ENCODE measurements at places on chromosomes 11 and 22.

GRCh38 chr11:65793625-65794400 lies 7.0 kb downstream of the OVOL1 start:
- no peak overlapping the region for H3K27ac ChIP-seq
- no peaks in the 10 kb centered on the region for H3K36me3 ChIP-seq
- H3K27me3 ChIP-seq: no peaks in the 10 kb centered on the region

GRCh38 chr11:110828086-110828485 lies 115.8 kb upstream of the ARHGAP20 start:
- no peaks in the 10 kb centered on the region for H3K4me1 ChIP-seq
- DNase-seq: no peak
- H3K36me3 ChIP-seq: no peaks in the 10 kb centered on the region
- no peak overlapping the region for H3K27ac ChIP-seq
- no peak overlapping the region for H3K4me3 ChIP-seq

DNA sequence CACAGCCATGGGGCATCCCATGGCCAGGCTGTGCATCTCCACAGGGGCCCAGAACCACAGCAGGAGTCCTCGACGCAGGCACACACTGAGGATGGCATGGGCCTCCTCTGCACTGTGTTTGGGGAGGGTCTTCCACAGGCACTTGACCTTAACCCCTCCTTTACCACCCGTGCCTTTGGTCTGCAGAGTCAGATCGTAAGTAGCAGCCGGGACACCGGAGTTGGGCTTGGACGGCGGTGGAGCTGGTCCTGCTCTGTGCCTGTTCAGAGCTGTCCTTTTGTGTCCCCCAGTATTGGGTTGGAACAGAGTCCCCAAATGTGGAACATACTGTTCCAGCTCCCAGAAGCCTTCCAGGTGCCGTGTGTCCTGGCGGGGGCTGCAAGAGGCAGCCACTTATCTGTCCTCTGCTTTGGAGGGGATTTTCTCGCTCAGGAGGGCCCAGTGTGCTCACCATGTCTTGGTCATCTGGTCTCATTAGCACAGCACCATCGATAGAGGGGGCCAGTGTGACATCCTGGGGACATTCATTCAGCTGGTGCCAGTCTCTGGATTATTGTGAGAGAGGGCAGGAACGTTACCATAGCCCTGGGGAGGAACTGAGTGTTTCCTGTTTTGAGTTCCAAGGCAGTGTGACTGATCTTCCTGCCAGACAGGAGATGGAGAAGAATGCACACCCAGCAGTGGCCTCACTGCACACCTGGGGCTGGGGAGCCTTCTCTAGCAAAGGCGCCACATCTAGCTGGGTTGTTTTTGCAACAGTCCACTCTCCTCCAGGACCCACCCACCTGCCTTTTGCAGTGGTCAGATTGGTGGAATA lies 12.4 kb downstream of the CRELD2 start:
- H3K36me3 ChIP-seq: no peaks in the 10 kb centered on the region
- peaks cover 20% of the 10 kb centered on the region for H3K4me1 ChIP-seq
- peak; percentile 52 for DNase-seq

GRCh38 chr11:19091366-19091765 lies 25.6 kb upstream of the ZDHHC13 start:
- no peaks in the 10 kb centered on the region for H3K4me1 ChIP-seq
- no peak for DNase-seq
- no peaks in the 10 kb centered on the region for H3K27me3 ChIP-seq
- no peaks in the 10 kb centered on the region for H3K36me3 ChIP-seq
- H3K27ac ChIP-seq: no peak overlapping the region
- no peak overlapping the region for H3K4me3 ChIP-seq

- no peak overlapping the region for H3K4me3 ChIP-seq
- no peak overlapping the region for H3K27ac ChIP-seq
- no peaks in the 10 kb centered on the region for H3K27me3 ChIP-seq
- no peaks in the 10 kb centered on the region for H3K4me1 ChIP-seq
- no peaks in the 10 kb centered on the region for H3K36me3 ChIP-seq
Observed at GRCh38 chr11:68146010-68146540, 24.9 kb upstream of the CHKA start.

- no peak for DNase-seq
- no peaks in the 10 kb centered on the region for H3K27me3 ChIP-seq
- no peaks in the 10 kb centered on the region for H3K4me1 ChIP-seq
- H3K27ac ChIP-seq: no peak overlapping the region
- H3K4me3 ChIP-seq: no peak overlapping the region
- H3K36me3 ChIP-seq: no peaks in the 10 kb centered on the region
Observed at GRCh38 chr11:1807264-1807995, 27.4 kb upstream of the SYT8 start.

DNA sequence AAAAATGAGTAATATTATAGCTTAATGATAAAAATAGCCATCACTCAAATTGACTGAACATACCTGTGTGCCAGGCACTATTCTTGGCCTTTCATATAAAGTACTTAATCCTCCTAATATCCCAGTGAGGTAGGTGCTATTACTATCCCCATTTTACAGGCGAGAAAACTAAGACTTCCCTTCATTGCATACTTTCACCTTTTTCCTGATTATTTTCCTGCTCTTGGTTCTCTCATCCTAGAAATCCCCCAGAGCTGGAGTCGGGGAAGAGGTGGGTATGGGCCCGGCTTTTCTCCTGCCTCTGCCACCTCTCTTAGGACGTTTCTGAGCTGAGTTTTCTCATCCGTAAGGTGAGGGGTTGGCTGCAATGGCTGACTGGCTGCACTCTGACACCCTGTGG lies 2.2 kb downstream of the NPTXR start:
- H3K27me3 ChIP-seq: no peaks in the 10 kb centered on the region
- peak overlapping the region; percentile 85 for H3K4me3 ChIP-seq
- H3K36me3 ChIP-seq: no peaks in the 10 kb centered on the region
- peaks cover 27% of the 10 kb centered on the region for H3K4me1 ChIP-seq

GRCh38 chr11:128563942-128564641 lies 23.3 kb downstream of the ETS1 start:
- no peaks in the 10 kb centered on the region for H3K27me3 ChIP-seq
- no peaks in the 10 kb centered on the region for H3K36me3 ChIP-seq
- no peak overlapping the region for H3K27ac ChIP-seq

DNA sequence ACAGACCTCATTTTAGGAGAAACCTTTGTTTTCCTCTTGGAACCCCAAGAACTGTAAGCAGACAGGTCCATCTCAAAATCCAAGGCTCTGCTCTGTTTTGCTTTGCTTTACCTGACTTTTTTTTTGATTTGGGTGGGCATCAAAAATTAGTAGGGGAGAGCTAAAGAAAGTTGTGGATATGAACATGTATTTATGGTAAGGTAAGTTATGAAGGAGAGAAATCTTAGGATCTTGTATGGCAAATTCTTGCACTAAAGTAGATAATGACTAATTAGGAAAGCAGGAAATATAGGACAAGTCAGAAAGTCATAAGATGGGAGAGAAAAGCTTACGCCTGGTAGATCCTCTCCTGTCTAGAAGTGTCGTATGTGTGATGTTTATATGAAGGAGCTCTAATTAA lies 116.1 kb upstream of the VPREB1 start:
- no peaks in the 10 kb centered on the region for H3K4me1 ChIP-seq
- H3K36me3 ChIP-seq: no peaks in the 10 kb centered on the region
- no peak overlapping the region for H3K4me3 ChIP-seq
- H3K27me3 ChIP-seq: no peaks in the 10 kb centered on the region
- DNase-seq: no peak

GRCh38 chr11:10379871-10380568 lies 75.0 kb upstream of the AMPD3 start:
- no peaks in the 10 kb centered on the region for H3K36me3 ChIP-seq
- no peaks in the 10 kb centered on the region for H3K27me3 ChIP-seq
- no peak for DNase-seq
- no peak overlapping the region for H3K27ac ChIP-seq
- peaks cover 17% of the 10 kb centered on the region for H3K4me1 ChIP-seq

- no peak overlapping the region for H3K4me3 ChIP-seq
- H3K27me3 ChIP-seq: no peaks in the 10 kb centered on the region
- no peak for DNase-seq
Observed at GRCh38 chr22:46965555-46966494, 203.4 kb downstream of the TBC1D22A start.

DNA sequence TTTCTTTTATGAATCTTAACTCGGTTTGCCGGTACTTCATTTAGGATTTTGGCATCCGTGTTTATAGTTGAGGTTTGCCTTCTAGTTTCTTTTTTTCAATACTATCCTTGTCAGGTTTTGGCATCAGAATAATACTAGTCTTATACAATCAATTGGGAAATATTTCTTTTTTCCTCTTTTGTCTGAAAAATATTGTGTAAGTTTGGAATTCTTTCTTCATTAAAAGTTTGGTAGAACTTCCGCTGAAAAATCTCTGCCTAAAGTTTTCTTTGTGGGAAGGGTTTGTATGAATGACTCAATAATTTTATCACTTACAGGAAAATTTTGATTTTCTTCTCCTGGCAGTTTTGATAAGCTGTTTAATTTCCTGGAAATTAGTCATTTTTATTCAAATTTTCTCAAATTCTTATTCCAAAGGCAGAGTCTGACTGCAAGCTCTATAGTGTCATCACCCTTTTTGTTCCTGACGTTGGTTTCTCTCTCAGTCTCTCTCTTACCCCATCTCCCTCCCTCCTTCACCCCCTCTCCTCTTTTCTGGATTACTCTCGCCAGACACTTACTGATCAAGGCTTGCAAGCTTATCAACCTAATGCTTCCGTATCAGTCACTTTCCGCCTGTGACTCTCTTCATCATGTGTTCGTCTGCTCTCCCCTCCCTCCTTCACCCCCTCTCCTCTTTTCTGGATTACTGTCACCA lies 555.7 kb downstream of the TBC1D22A start:
- DNase-seq: no peak
- no peaks in the 10 kb centered on the region for H3K27me3 ChIP-seq
- H3K4me3 ChIP-seq: no peak overlapping the region
- H3K36me3 ChIP-seq: no peaks in the 10 kb centered on the region
- H3K27ac ChIP-seq: no peak overlapping the region
- H3K4me1 ChIP-seq: no peaks in the 10 kb centered on the region

Measured in thoracic aorta (tissue), 2 donors.